ENCODE measurements at places on chromosomes 16 and 17. TPM values are rescaled to one million over a fixed set of nuclear protein-coding genes. Genes with fewer than 3 reads are reported as not detected.

DNA sequence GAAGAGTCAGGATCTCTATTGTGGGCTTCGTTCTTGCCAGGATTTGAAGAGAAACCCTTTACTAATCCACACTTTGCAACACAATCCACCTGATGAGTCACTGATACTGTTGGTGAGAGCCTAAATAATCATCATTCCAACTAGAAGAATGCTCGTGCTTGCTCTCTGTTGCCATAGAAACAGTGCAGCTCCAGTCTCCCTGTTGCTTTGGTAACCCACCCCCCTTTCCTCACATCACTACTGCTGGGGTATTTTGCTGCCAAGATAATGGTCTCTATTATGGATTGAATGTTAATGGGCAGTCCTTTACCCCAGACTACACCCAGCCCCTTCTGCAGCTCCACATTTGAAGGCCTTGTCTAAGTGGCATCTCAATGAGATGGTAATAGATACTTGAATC, 190.4 kb downstream of the ABCC12 start:
- DNase-seq, result no peak

GRCh38 chr17:57016764-57017116, 38.8 kb downstream of the SCPEP1 start:
- no peak for DNase-seq

DNA sequence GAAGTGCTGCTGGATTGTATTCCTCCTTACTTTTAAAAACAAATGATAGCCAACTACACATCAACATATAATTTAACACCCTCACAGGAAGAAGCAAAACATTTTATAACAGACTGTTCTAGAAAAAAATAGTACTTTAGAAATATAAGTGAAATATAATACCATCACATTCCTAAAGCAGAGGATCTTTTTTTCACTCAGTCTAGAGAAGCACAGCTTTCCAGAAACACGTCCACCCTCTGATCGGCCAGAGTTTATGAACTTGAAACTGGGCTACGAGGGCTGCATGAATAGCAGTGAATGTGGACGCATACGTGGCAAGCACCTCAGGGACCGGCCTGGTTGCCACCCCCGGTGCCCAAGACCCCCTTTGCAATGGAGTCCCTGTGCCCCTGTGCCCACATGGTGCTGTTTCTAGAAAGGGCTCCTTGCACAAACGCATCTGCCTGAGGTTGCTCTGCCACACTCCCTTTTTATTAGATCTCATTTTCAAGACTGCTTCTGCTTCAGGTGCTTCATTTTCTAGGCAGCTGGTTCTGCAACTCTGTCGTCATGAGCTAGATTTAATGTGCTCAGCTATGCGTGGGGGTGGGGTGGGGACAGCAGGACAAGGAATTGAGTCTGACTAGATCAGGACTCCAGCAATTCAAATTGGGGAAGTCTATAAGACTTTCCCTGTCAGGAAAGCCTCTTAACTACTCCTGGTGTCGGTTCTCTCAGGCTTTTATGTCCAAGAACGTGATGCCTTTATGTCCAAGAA, 29.1 kb upstream of the ERN1 start:
- no peak for DNase-seq

- no peak for DNase-seq
Observed at GRCh38 chr17:44170499-44171201, at the start of gene ASB16. ASB16 (plus strand) TSS chr17:44170704; CDS start chr17:44170790, 86 bp downstream.

DNA sequence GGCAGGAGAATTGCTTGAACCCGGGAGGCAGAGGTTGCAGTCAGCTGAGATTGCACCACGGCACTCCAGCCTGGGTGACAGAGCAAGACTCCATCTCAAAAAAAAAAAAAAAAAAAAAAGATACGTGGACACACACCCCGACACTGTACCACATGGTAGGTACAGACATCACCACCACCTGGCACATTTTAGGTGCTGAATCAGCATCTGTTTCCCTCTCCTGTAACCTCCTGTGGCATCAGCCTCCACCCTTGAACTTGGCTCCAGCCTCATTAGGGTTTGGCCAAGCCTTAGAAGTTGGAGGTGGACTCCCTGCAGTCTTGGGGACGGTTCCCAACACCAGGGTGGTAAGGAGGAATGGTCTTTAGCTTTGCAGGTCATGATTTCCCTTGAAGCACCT, 46.0 kb downstream of the XYLT1 start:
- DNase-seq, result no peak

DNA sequence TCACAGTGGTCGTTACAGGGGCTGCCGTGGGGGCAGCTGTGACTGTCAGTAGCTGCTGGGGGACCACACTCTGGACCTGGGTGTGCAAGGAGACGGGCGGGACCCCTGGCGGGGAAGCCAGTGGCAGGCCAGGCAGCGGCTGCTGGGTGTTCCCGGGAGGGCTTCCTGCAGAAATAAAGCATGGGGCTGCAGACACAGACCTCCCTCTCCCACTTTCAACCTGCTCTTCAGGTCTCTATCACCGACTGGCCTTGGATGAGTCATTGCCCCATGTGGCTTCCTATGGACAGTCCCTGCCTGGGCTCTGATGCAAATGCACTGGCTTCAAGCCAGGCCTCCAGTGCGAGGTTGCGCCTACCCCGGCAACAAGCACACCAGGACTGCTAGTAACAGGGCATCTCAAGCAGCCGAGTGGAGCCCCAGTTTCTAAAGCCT, 17.2 kb downstream of the SREBF1 start:
- peak; percentile 50 for DNase-seq

GRCh38 chr16:64880994-64881393, 240.9 kb downstream of the CDH11 start:
- DNase-seq, result no peak

DNA sequence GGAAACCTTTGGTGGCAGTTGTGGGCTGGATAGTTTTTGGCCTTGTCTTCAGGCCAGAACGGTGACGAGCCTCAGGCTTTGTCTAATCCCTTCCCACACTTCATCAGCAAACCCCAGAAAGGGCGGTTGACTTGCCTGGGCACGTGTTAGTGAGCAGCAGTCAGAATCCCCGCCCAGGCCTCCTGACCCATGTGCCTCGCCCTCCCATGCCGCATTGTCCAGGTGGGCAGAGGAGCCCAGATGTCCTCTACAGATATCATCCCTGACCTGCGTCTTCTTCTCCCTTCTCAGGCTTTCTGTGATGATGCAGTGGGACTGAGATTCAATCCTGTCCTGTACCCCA, 82.5 kb downstream of the OR1D5 start:
- DNase-seq, result no peak

DNA sequence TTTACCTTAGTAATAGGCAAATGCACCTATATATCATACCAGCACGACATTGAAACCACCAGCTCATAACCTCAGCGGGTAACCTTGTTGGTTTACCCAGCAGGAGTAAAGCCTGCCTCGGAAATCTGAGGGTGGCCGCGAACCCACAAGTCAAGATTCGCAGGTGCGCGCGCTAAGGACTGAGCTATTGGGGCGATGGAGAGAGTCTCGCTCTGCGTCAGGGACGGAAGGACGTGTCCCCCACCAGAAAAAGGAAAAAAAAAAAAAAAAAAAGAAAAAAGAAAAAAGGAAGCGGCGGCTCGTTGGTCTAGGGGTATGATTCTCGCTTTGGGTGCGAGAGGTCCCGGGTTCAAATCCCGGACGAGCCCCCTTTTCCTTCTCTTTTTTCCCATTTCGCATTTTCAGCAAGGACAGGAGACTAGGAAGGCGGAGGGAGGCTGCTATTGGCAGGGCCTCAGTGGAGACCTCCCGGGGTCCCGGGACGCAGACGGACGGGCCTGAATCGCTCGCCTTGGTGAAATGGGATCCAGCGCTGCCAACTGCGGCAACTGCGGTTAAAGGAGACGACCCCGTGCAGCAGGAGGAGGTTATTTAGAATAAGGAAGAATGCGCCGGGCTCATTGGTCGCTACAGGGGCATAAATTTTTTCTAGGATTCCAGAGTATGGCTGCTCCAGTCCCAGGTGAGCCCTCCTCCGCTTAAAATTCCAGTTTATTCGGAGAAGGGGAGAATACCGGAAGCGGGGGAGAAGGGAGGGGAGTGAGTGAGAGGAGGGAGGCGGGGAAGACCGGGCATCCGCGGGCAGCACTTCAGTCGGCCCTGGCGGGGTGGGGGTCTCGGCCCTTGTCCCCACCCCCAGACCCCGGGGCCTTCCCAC, at the start of gene OR1F1:
Gene OR1F1, plus strand, starts transcription at position 407 of the 877 bp plus-strand sequence.
- DNase-seq, result peak; percentile 58

DNA sequence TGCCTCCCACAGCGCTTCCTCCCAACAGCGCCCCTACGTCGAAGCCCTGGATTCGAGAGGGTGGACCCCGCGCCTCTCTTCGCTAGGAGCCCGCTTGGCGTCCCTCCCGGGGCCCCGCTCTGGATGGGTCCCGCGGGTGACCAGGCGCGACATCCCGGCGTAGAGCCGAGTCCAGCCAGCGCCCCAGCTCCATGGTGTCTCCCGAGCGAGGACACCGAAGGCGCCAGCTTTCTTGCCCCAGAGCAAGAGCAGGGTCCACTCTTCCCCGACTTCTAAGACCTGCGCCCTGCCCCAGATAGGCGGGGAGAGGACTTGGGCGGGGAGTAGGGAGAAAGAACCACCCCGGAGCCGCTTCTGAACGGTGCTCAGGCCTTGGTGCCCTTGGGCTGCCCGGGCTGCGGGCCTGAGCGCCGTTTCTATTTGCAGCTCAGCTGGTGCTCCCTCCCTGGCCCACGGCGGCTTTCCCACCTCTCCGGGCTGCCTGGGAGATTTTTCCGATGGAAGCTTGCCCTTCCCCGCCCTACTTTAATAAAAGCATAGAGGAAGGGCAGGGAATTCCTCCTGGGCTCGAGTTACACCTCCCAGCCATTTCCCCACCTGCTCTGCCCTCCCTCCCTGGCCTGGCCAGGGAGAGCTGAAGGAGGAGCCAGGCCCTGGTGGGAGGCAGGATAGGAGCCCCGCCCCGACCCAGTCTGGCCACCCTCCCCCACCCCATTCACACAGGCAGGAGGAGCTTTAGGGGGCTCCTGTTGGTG, 1.8 kb downstream of the MMP15 start:
- no peak for DNase-seq

Gene SCN4A
- 0.13 TPM for total RNA-seq

DNA sequence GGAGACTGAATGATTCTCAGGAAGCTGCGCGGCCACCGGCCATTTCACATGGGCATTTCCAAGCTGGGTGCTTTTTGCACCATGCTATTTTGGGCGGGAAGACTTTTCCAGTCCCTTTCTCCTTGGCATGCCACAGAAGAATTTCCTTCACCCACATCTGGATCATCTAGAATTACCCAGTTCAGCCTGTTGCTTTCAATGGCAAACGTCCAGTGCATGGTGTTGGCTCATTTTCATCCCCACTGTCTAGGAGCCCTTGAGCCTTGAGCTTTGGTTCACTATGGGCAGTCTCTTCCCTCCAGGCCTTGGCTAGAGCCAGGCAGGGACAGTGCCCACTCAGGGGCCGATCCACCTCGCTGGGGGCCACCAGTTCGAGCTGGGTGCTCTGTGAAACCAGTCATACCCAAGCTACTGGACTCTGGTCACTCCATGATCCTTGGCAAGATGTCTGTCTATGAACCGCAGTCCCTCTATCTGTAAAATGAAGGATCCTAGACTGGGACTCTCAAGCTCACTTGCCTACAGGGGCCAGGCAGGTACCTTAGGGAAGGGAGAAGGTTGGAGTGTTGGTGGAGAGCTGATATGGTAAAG, 71.1 kb downstream of the CYLD start:
- no peak for DNase-seq

Gene METRNL
- total RNA-seq, result 31.1 TPM

Gene RDM1
- 1.7 TPM for total RNA-seq

Gene COL1A1
- total RNA-seq, result 1.2 TPM

DNA sequence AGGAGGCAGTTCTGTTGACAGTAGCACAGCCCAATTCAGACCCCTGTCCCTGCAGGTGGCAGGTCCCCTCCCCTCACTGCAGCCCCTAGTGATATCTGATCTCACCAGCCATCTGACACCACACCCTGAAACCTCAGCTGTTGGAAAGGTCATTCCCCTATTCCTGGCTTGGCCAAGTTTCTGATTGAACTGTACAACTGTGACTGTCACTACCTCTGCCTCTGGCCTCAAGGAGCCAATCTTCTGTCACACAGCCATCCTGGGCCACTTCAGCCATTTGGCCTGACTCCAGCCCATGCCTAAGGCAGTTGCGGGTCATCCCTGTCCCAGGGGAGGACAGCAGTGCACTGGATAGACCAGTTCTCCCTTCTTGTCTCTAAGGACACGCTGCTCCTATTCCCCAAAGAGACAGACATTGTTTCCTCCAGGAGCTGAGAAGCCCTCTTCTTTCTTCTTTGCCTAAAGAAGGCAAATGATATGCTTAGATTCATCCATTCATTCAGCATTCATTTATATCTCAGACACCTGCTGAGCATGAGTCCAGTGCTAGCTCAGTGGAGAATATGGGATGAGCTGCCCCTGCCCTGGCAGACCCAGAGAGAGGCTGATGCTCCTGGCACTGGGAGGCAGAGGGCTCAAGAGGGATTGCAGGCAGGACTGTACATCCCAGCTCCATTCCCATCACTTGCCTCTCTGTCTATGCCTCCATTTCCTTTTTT, 4.6 kb upstream of the ALDOA start:
- no peak for DNase-seq

GRCh38 chr17:13594310-13594709, 7.4 kb downstream of the HS3ST3A1 start:
- DNase-seq, result no peak

Gene NUP93
- total RNA-seq, result 150 TPM

- no peak for DNase-seq
Observed at GRCh38 chr17:27378482-27379175, 77.6 kb upstream of the KSR1 start.

Gene AATK
- 0.62 TPM for total RNA-seq

Gene HS3ST4
- not detected for total RNA-seq

Gene MYH13
- not detected for total RNA-seq

- no peak for DNase-seq
Observed at GRCh38 chr16:83623091-83623730, 184.6 kb upstream of the HSBP1 start.

DNA sequence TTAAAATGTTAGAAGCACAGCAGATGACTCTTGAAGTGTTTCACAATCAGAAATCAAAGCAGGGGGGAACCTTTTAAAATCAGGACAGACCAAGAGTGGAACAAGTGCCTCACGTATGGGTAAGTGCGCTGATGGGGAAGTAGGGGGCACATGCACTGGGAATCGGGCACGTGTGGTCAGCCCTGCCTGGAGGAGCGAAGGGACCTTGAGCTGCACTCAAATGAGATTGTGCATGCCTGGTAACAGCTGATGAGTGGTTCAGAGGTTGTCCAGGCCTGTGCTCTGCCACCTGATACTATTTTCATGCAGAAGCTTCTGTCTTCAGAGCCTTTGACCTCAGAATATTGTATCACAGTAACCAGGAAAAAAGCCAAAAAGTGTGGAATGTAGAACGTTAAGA, 13.7 kb upstream of the XYLT2 start:
- DNase-seq, result no peak

Data from activated T-helper 1 cell treated with anti-CD3 and anti-CD28 coated beads, Interleukin-12 subunit alpha, Interleukin-12 subunit beta, Interleukin-2, Interleukin-4 antibody, amounts not matched to agents 30 ng/mL and 10 ng/mL and 1 ng/mL, durations not matched to agents 14 hours and 24 hours and 36 hours (primary cell).